Stomach (tissue), 19 donors: ENCODE measurements at places on chromosomes 13 and 19. TPM values are rescaled to one million over a fixed set of nuclear protein-coding genes. Genes with fewer than 3 reads are reported as not detected.

MISP3 gene
- 88.7 TPM for total RNA-seq

PIN1 gene
- total RNA-seq = 71.4 TPM

PRRG2 gene
- 5.9 TPM for total RNA-seq

NTN5 gene
- total RNA-seq = not detected

ZNF480 gene
- 11.0 TPM for total RNA-seq

NKPD1 gene
- not detected for total RNA-seq

FXYD1 gene
- total RNA-seq = 7.5 TPM

DNA sequence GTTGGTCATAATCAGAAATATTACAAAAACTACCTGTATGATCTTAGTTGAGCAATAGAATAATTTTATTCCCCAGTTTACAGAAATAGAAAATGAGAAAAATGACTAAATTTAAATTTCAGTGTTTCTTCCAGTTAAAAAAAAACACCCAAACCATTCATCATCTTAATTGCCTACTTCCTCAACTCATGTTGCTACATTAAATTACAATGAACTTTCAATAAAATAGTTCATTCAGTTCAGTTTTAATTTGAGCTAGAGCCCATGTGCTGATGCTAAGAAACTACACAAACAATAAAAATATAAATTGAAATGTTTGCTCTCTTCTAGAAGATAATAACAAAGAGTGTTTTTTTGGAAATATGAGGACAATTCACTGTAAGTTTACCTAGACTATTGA, 820.4 kb downstream of the SLITRK6 start:
- no peaks in the 10 kb centered on the region for H3K27me3 ChIP-seq
- no peak for DNase-seq
- no peaks in the 10 kb centered on the region for H3K4me1 ChIP-seq

- peak overlapping the region; percentile 91 for H3K27ac ChIP-seq
- peaks cover 41% of the 10 kb centered on the region for H3K36me3 ChIP-seq
- peaks cover 19% of the 10 kb centered on the region for H3K4me1 ChIP-seq
- H3K27me3 ChIP-seq = no peaks in the 10 kb centered on the region
These were observed 814 bp downstream of the ZNF480 start for GRCh38 chr19:52297601-52298364.

GRCh38 chr13:19185086-19185864, 3.7 kb upstream of the TUBA3C start:
- no peaks in the 10 kb centered on the region for H3K27me3 ChIP-seq
- no peak overlapping the region for H3K27ac ChIP-seq
- H3K36me3 ChIP-seq = no peaks in the 10 kb centered on the region
- DNase-seq = no peak
- H3K4me1 ChIP-seq = no peaks in the 10 kb centered on the region

GRCh38 chr13:114012921-114013320, 39.0 kb upstream of the C13orf46 start:
- H3K36me3 ChIP-seq = peaks cover 26% of the 10 kb centered on the region
- no peak overlapping the region for H3K27ac ChIP-seq
- H3K4me1 ChIP-seq = peaks cover 7% of the 10 kb centered on the region
- H3K4me3 ChIP-seq = no peak overlapping the region

- H3K27ac ChIP-seq = peak within 1 kb of the TSS; percentile 70
- peak; percentile 83 for DNase-seq
- peak within 1 kb of the TSS; percentile 58 for H3K4me3 ChIP-seq
- H3K27me3 ChIP-seq = no peaks in the 10 kb centered on the region
- no peaks in the 10 kb centered on the region for H3K36me3 ChIP-seq
These were observed at the start of gene CYP2S1 for GRCh38 chr19:41192574-41193429. Gene CYP2S1 (plus strand): TSS chr19:41193219. CDS start chr19:41193265, 46 bp downstream.

- no peak overlapping the region for H3K27ac ChIP-seq
- no peak for DNase-seq
- no peaks in the 10 kb centered on the region for H3K4me1 ChIP-seq
- H3K36me3 ChIP-seq = no peaks in the 10 kb centered on the region
- peak overlapping the region; percentile 24 for H3K4me3 ChIP-seq
These were observed 1.5 kb downstream of the FCAR start for GRCh38 chr19:54875506-54875905.

DNA sequence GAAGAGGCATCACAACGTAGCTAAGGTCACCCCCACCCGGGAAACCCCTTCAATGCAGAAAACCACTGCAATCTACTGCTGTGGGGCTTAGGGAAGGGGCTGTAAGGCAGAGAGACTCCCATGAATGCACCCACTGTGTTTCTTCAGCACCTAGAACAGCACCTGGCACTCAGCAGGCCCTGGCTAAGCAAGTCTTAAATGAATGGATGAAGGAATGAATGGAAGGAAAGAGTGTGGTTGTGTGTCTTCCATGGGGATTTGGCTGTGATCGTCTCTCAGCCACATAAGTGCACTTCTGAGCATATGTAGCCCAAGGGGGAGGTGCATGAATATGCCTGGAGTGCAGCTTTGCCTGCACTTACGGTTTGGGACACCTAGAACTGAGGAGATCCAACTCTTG, 2.9 kb downstream of the CCDC159 start:
- H3K4me3 ChIP-seq = no peak overlapping the region
- no peaks in the 10 kb centered on the region for H3K27me3 ChIP-seq
- no peak for DNase-seq
- no peak overlapping the region for H3K27ac ChIP-seq
- H3K36me3 ChIP-seq = peaks cover 6% of the 10 kb centered on the region
- H3K4me1 ChIP-seq = peaks cover 24% of the 10 kb centered on the region

DNA sequence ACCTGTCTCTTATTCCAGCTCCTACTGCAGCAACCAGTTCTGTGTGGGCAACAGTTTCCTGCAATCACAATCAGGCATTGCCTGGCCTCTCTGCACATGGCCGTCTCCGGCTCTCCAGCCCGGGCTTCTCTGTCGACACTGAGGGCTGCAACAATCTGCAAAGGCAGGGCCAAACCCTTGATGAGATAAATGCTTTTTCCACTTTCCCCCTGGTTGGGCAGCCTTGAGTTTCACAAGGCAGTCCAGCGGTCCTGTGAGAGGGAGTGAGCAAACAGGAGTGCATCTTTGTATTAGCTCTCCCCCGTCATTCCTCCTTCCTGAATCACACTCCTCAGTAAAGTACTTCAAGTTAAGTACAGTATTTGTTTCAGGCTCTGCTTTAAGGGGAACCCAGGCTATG, 40.7 kb upstream of the VWA8 start:
- peak; percentile 59 for DNase-seq
- H3K27me3 ChIP-seq = no peaks in the 10 kb centered on the region
- no peak overlapping the region for H3K27ac ChIP-seq
- no peaks in the 10 kb centered on the region for H3K36me3 ChIP-seq

DNA sequence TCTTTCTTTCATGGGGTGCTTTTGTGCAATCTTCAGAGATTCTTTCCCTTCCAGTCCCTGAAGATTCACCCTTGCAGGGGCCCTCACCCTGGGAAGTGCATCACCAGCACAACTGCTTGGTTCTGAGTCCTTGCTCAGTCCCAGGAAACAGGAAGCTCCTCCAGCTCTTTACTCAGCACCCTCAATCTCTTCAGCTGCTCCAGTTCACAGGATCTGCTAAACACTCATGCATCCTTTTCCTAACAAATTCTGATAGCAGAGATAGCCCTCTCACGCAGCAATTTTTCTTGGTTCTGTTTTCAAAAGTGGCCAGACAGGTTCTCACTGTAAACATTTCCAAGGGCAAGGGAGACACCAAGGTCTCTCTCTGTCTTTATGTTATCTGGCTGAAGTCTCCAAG, 823.1 kb downstream of the LIG4 start:
- H3K27me3 ChIP-seq = no peaks in the 10 kb centered on the region
- H3K4me1 ChIP-seq = no peaks in the 10 kb centered on the region
- no peak overlapping the region for H3K27ac ChIP-seq
- no peak overlapping the region for H3K4me3 ChIP-seq

DNA sequence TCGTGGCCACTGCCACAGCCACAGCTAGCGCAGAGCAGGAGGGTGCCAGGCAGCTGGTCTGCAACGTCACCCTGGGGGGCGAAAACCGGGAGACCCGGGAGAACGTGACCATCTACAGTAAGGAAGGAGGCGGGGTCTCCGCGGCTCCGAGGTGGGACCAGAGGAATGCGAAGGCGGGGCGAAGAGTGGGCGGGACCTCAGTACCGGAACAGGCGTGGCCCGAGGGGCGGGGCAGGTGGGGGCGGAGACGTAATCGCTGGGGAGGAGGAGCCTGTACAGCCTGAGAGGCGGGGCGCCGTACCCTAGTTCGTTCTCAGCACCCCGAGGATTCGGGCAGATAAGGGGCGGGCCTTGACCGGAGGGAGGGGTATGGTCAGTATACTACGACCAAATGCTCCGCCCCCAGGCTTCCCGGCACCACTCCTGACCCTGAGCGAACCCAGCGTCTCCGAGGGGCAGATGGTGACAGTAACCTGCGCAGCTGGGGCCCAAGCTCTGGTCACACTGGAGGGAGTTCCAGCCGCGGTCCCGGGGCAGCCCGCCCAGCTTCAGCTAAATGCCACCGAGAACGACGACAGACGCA, 2.5 kb downstream of the ICAM5 start:
- peak overlapping the region; percentile 51 for H3K4me3 ChIP-seq
- peaks cover 95% of the 10 kb centered on the region for H3K27me3 ChIP-seq
- DNase-seq = peak; percentile 82
- peaks cover 90% of the 10 kb centered on the region for H3K4me1 ChIP-seq

DNA sequence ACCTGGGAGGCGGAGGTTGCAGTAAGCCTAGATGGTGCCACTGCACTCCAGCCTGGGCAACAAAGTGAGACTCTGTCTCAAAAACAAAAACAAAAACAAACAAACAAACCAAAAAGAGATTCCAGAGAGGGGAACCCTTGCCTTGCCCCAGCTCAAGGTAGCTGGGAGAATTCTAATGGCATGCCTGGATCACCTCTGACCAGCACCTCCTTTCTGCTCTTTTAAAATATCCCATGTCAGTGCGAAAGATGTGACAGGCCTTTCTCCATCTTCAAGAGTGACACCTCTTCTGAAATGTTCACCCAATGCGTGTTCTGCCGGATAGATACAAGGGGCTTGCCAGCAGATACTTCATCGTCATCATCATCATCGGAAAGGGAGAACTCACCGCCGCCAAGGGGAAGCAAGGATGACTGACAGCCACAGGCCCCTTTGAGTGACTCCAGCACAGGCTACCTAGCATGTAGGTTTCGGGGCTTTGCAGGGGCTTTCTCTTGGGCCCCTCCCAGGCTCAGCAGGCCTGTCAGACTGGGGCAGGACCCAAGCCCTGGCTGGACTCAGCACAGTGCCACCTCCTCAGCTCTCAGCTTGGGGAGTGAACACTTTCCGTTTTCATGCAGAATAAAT, 18.9 kb upstream of the LRP3 start:
- no peaks in the 10 kb centered on the region for H3K27me3 ChIP-seq
- H3K4me3 ChIP-seq = no peak overlapping the region
- peaks cover 17% of the 10 kb centered on the region for H3K4me1 ChIP-seq
- H3K27ac ChIP-seq = no peak overlapping the region
- DNase-seq = no peak

GRCh38 chr19:46201454-46202310, 27.9 kb upstream of the IGFL1 start:
- no peak for DNase-seq
- H3K36me3 ChIP-seq = no peaks in the 10 kb centered on the region
- peaks cover 6% of the 10 kb centered on the region for H3K27me3 ChIP-seq
- no peak overlapping the region for H3K4me3 ChIP-seq

DNA sequence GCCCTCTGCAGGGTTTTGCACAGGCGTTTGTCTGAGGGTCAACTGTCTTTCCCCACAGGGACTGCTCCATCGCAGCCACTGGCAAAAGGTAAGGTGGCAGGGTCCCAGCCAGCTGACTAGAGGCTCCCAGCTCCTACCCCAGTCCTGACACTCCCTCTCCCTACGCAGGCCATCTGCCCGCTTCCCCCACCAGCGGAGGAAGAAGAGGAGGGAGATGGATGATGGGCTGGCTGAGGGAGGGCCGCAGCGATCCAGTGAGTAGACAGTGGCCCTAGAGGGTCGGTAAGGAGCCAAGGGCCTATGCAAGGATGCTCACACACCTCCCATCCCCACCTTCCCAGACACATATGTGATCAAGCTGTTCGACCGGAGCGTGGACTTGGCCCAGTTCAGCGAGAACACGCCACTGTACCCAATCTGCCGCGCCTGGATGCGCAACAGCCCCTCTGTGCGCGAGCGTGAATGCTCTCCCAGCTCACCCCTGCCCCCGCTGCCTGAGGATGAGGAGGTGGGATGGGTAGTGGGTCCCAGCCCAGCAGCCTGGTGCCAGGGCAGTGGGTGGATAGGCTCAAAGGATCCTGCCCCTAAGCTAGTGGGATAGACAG, 4.0 kb downstream of the HSPB6 start:
- H3K36me3 ChIP-seq = peaks cover 16% of the 10 kb centered on the region
- no peak overlapping the region for H3K27ac ChIP-seq
- no peaks in the 10 kb centered on the region for H3K27me3 ChIP-seq
- H3K4me1 ChIP-seq = peaks cover 42% of the 10 kb centered on the region
- H3K4me3 ChIP-seq = no peak overlapping the region

DNA sequence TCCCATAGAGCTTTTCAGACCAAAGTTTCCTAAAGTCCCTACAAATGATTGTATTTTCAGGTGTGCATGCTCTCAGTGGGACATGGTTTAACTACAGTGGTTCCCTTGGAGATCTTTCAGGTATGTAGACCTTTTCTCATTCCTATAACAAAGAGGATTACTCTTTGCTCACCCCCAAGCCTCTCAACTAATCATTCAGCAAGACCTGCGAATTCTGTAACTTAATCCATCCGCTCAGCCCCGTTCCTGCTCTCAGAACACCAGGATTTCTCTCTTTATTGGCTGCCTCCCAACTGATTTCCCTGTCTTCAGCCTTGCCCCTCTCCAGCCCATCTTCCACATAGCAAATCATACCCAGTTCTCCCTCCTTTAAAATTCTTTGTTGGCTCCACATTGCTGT, 253.6 kb downstream of the MTUS2 start:
- H3K4me1 ChIP-seq = no peaks in the 10 kb centered on the region
- H3K27me3 ChIP-seq = no peaks in the 10 kb centered on the region
- no peak overlapping the region for H3K4me3 ChIP-seq
- DNase-seq = no peak
- H3K27ac ChIP-seq = no peak overlapping the region

- no peaks in the 10 kb centered on the region for H3K36me3 ChIP-seq
- peaks cover 6% of the 10 kb centered on the region for H3K4me1 ChIP-seq
- H3K27me3 ChIP-seq = no peaks in the 10 kb centered on the region
- peak; percentile 60 for DNase-seq
- H3K4me3 ChIP-seq = no peak overlapping the region
- H3K27ac ChIP-seq = peak overlapping the region; percentile 39
These were observed 98.7 kb downstream of the STARD13 start for GRCh38 chr13:33186861-33187291.

- peaks cover 29% of the 10 kb centered on the region for H3K4me1 ChIP-seq
- no peaks in the 10 kb centered on the region for H3K36me3 ChIP-seq
These were observed 17.9 kb upstream of the GAS6 start for GRCh38 chr13:113881614-113882266.

- no peaks in the 10 kb centered on the region for H3K36me3 ChIP-seq
- H3K4me1 ChIP-seq = no peaks in the 10 kb centered on the region
- DNase-seq = peak; percentile 68
- no peaks in the 10 kb centered on the region for H3K27me3 ChIP-seq
- peak overlapping the region; percentile 8 for H3K27ac ChIP-seq
These were observed 135.2 kb downstream of the TSHZ3 start for GRCh38 chr19:31214086-31214485.

- H3K4me1 ChIP-seq = peaks cover 76% of the 10 kb centered on the region
- H3K4me3 ChIP-seq = no peak overlapping the region
- H3K27ac ChIP-seq = peak overlapping the region; percentile 18
- no peaks in the 10 kb centered on the region for H3K36me3 ChIP-seq
- peak; percentile 56 for DNase-seq
- no peaks in the 10 kb centered on the region for H3K27me3 ChIP-seq
These were observed 34.2 kb downstream of the MBNL2 start for GRCh38 chr13:97256343-97256783.
